Fibroblast of skin of abdomen (primary cell): ENCODE measurements at places on chromosomes 2 and 18.

DNA sequence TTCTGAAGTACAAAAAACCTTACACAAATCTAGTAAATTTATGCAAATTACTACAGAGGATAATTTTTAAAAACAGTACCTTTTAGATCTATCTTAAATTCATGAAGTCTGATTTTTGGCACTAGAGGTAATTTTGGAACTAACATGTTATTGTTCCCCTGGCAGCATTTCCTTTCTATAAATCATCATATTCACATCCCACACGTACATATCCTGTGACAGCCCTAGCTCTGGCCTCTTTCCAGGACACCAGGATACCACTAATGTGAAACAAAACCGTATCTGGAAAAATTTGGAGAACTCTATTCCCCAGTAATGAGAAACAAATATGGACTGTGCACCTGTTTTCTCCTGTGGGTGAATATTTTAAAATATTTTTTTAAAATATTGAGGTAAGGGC is 14.0 kb upstream of the BIRC6 start:
- no peak for DNase-seq

- no peak for DNase-seq
Observed at GRCh38 chr2:238797537-238797936, 50.3 kb upstream of the TWIST2 start.

DNA sequence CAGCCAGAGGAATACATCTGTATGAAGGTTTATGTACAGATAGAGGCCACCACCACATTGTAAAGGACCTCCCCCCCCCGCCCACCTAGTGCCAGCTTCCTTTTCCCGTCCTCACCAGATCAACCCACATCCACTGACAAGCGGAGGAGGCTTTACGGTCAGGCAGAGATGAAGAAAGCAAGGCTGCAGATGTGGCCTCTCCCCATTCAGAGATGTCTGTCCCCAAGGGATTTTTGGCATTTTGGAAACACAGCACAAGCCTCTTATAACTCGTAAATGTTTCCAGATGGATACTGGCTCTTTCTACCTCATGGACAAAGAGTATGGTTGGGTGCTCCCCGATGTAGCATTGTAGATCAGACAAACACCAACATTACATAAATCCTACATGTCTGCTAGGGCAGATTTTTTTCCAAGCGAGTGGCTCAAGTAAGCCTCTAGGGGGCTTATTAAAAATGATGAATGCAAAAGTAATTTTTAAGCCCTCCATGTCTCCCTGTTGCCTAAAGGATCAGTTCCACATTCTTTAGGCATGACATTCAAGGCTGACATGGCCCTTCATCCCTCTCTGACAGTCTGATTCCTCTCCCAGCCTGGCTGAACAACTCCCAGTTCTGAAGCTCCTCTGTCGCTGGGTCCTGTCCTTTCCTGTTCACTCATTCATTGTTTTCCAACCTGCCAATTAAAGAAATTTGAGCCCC is 11.7 kb downstream of the VIT start:
- peak; percentile 93 for DNase-seq

DNA sequence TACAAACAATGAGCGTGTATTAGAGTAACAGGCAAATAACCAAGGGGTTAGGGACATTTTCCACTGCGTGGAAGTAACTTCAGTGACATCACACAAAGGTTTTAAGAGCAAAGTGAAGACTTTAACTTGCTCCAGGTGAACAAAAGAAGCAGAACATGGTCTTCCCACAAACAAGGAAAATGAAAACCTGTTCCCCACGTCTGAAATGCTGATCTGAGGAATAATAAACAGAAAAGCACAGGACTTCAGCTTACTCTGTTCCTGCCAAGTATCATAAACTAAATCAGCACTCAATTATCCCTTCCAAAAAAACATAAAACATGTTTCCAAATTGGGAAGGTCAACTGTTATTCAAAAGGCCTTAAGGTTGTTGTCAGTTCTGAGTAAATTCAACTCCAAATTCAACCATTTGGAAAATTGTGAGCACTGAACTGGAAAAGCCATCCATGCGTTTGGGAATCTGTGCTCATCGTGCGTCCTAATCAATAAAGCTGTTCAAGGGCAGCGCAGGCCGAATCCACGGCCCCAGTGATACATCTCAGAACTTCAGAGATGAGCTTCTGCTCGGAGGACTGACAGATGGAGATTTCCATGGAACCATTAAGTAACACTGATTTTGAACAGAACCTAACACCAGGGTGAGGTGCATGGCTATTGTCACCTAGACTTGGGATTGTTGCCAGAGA is 7.7 kb upstream of the SNTG2 start:
- DNase-seq, result no peak

DNA sequence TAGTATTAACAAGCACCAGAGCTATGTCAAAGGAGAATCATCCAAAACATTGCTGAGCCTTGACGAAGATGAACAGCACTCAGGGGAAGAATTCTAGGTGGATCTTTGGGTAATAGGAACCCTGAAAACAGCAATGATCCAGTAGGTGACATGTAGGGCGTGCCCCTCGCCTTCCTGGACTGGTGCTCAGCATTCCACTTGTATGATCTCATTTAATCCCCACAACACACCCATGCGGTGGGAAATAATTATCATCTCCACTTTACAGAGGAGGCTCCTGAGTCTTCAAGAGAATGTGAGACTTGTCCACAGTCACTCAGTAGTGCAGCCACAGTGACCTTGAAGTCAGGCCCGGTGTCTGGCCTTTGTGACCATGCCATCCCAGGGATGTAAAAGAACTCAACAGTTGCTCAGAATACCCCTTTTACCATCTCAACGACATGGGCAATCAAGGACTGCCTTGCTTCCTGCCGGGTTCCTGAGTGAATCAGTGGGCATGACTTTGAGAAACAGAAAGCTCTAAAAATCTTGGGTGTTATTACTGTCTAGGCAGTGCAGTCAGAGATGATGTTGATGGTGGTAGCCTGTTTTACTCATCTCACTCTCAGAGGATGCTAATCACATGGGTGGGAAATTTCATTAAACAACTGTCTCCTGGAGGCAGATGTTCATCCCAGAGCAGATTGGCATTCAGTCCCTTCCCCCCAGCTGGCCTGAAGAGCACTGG is 161.6 kb downstream of the BCL11A start:
- no peak for DNase-seq

- DNase-seq, result no peak
Observed at GRCh38 chr2:168087401-168087800, 160.0 kb downstream of the STK39 start.

DNA sequence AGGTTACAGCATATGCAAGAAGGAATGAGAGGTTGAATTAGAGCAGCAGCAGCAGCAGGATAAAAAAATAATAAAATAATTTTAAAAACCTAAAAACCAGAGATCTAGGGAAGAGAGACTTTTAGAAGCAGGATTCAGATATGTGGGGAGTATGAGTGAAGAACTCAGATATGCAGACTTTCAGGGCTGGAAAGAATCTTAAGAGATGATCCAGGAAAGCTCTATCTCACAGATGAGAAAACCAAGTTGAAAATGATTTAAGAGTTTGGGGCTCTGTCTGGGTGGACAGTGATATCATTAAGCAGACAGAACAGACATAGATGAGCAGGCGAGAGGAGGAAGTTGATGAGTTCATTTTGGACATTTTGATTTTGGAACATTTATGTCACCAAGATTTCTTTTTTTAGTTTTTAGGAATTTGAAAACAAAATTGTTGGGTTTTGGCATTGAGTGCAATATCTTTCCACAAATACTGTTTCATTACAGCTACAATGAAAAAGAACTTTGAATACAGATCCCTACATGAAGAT is 31.8 kb downstream of the BCL2 start:
- no peak for DNase-seq
